ENCODE measurements at places on chromosomes 1 and 21. TPM values are rescaled to one million over a fixed set of nuclear protein-coding genes. Genes with fewer than 3 reads are reported as not detected.

GRCh38 chr21:14632359-14632758 is 86.2 kb upstream of the SAMSN1 start:
- H3K36me3 ChIP-seq, result peaks cover under 1% of the 10 kb centered on the region
- no peak overlapping the region for H3K4me3 ChIP-seq
- peaks cover 16% of the 10 kb centered on the region for H3K4me1 ChIP-seq
- H3K27ac ChIP-seq, result no peak overlapping the region

DNA sequence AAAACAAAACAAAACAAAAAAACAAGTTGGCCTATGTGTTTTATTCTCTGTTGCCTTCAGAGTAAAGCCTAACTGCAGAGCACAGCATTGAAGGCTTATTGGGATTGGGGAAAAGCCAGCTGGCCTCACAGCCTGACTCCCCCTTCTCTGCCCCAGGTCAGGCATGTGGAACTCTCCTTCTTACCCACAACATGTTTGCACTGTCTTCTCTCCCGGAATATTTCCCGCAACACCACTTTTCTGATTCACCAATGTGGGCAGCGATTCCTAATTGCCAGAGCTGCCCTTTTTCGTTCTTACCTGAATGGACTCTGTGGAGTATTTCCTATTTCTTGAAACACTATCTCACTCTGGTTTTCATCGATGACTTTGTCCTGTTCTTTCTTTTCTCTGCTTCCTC is 2.8 kb upstream of the TARBP1 start:
- peaks cover 30% of the 10 kb centered on the region for H3K4me1 ChIP-seq
- DNase-seq, result no peak
- H3K27me3 ChIP-seq, result peaks cover 16% of the 10 kb centered on the region
- H3K36me3 ChIP-seq, result no peaks in the 10 kb centered on the region
- no peak overlapping the region for H3K27ac ChIP-seq
- H3K4me3 ChIP-seq, result no peak overlapping the region

GRCh38 chr1:92927870-92928269 is 33.4 kb downstream of the DIPK1A start:
- no peak overlapping the region for H3K27ac ChIP-seq
- H3K36me3 ChIP-seq, result peaks cover 5% of the 10 kb centered on the region
- DNase-seq, result no peak
- peaks cover 31% of the 10 kb centered on the region for H3K4me1 ChIP-seq

DNA sequence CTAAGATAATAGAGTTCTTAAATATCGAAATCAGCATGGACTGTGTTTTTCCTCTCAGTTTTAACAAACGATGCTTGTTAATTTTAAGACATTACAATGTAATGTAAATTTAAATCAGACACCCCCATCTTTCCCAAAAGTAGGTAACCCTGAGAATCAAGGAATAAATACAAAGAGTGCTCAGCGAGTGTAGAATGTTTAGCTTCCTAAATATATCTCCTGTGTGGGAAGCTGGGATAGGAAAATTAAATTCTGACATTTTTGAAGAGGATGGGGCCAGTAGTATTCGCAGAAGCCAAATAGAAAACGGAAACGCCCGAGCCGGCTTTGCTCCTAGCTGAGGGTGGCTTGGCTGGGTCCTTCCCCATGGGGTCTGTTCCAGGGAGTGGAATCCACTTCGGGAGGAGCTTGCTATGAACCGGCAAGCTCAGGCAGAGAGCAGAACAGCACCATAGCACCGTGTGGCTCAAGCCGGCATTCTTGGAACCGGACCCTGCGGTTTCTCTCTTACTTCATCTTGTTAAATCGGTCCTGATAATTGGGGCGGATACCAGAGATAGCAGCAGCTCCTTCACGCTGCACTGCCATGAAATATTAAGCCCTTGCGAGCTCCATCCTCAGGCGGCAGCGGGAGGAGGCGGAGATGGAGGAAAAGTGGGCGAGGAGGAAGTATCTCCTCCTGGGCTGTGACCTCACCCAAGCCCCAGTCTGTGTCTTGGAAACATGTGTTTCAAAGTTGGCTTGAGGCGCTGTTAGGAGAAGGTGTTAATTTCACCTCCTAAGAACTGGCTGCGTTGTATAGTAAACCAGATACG is 24.9 kb downstream of the MAP3K7CL start:
- no peak for DNase-seq
- no peak overlapping the region for H3K4me3 ChIP-seq
- H3K27me3 ChIP-seq, result peaks cover 2% of the 10 kb centered on the region
- no peaks in the 10 kb centered on the region for H3K4me1 ChIP-seq
- H3K27ac ChIP-seq, result no peak overlapping the region

The ARHGAP30 gene
- 165 TPM for total RNA-seq

The WLS gene
- not detected for total RNA-seq

DNA sequence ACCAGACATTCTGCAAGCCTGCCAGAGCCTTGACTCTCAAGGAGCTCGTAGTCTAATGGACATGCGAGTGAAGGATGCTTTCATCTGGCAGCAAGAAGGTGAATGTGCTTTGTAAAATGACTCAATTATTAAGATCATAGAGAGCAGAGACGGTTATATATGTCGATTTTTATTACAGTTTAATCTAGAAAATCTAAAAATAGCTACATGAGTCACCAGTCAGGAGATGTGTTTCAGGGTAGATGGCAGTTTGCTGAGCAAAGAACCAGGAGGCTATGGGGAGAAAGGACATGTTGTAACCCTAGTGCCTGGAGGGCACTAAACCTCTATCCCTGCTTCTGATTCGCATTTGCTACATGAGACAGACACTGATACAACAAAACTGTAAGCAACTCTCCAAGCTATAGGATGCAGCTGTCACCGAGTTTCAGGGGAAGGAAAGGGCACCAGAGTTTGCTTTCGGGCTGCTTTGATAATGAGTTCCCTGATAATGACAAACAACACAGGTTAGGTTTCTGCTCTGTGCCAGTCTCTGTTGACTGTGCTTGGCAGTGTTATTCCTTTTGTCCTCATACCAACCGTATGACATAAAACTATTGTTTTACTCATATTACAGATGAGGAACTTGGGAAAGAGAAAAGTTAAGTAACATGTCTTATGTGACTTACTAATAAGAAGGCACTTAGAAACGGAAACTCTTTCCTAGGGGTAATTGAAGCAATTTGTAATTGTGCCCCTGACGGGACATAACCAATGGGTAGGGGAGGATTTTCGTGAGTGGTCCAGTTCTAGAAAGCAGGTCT is 43.2 kb downstream of the C1orf198 start:
- DNase-seq, result no peak
- H3K36me3 ChIP-seq, result no peaks in the 10 kb centered on the region
- no peak overlapping the region for H3K4me3 ChIP-seq
- H3K27ac ChIP-seq, result no peak overlapping the region
- H3K27me3 ChIP-seq, result peaks cover 2% of the 10 kb centered on the region

GRCh38 chr1:203645996-203646395 is 19.4 kb downstream of the ATP2B4 start:
- no peak overlapping the region for H3K4me3 ChIP-seq
- no peaks in the 10 kb centered on the region for H3K27me3 ChIP-seq
- peaks cover 60% of the 10 kb centered on the region for H3K4me1 ChIP-seq
- no peak for DNase-seq
- H3K36me3 ChIP-seq, result peaks cover 7% of the 10 kb centered on the region

GRCh38 chr1:11412141-11412540 is 66.8 kb upstream of the DISP3 start:
- no peak overlapping the region for H3K27ac ChIP-seq
- no peaks in the 10 kb centered on the region for H3K36me3 ChIP-seq
- no peaks in the 10 kb centered on the region for H3K27me3 ChIP-seq

- no peaks in the 10 kb centered on the region for H3K4me1 ChIP-seq
- H3K27ac ChIP-seq, result no peak overlapping the region
- no peaks in the 10 kb centered on the region for H3K36me3 ChIP-seq
- peaks cover 38% of the 10 kb centered on the region for H3K27me3 ChIP-seq
- DNase-seq, result no peak
Measured at GRCh38 chr1:22613572-22613918, 22.9 kb upstream of the C1QA start.

The SPATA6 gene
- 2.8 TPM for total RNA-seq

The PRELP gene
- not detected for total RNA-seq

- peak overlapping the region; percentile 79 for H3K27ac ChIP-seq
- no peak for DNase-seq
- peaks cover 74% of the 10 kb centered on the region for H3K4me1 ChIP-seq
- no peaks in the 10 kb centered on the region for H3K27me3 ChIP-seq
- H3K36me3 ChIP-seq, result peaks cover 31% of the 10 kb centered on the region
Measured at GRCh38 chr1:113946678-113947387, 17.7 kb downstream of the HIPK1 start.

The IRF2BP2 gene
- total RNA-seq, result 200 TPM

DNA sequence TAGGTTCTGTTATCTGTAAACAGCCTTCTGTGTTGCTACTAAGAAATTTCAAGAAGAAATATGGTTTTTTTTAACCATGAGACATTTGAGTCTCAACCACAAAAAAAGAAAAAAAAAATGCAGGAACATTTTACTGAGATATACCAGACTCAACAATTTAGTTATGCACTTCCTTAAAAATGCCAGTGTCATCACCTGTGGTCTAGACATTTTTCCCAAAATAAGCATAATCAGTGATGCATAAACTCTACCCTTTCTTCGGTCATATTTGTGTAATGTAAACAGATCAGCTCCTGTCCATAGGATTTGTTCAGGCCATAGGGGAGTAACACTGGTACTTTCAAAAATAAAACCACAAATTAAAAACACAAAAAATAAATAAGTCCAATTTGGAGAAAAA is 122.6 kb upstream of the TNFSF4 start:
- peaks cover 29% of the 10 kb centered on the region for H3K4me1 ChIP-seq
- H3K27ac ChIP-seq, result no peak overlapping the region
- DNase-seq, result no peak
- H3K27me3 ChIP-seq, result no peaks in the 10 kb centered on the region
- no peak overlapping the region for H3K4me3 ChIP-seq

GRCh38 chr1:89037186-89037585 is 14.5 kb upstream of the GBP3 start:
- peaks cover 14% of the 10 kb centered on the region for H3K27me3 ChIP-seq
- peaks cover 54% of the 10 kb centered on the region for H3K4me1 ChIP-seq
- peaks cover 14% of the 10 kb centered on the region for H3K36me3 ChIP-seq

GRCh38 chr1:154533952-154534844 is 24.3 kb downstream of the UBE2Q1 start:
- peak; percentile 15 for DNase-seq
- no peaks in the 10 kb centered on the region for H3K4me1 ChIP-seq
- H3K27me3 ChIP-seq, result peaks cover 2% of the 10 kb centered on the region

DNA sequence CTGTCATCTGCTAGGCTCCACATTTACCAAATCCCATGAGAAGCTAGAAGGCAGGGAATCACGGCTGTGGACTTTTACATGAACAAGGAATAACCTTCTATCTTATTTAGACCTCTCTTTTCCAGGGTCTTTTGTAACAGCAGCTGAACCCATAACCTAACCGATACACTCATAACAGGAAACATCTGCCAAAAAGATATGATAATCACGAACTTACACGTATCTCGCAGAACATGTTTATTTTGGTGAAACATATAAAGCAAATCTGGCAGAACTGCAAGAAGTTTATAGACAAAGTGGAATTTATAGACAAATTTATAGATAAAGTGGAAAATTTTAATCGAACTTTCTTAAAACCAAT is 20.4 kb downstream of the TINAGL1 start:
- H3K27me3 ChIP-seq, result peaks cover 11% of the 10 kb centered on the region
- H3K4me3 ChIP-seq, result no peak overlapping the region
- no peaks in the 10 kb centered on the region for H3K4me1 ChIP-seq
- DNase-seq, result no peak

DNA sequence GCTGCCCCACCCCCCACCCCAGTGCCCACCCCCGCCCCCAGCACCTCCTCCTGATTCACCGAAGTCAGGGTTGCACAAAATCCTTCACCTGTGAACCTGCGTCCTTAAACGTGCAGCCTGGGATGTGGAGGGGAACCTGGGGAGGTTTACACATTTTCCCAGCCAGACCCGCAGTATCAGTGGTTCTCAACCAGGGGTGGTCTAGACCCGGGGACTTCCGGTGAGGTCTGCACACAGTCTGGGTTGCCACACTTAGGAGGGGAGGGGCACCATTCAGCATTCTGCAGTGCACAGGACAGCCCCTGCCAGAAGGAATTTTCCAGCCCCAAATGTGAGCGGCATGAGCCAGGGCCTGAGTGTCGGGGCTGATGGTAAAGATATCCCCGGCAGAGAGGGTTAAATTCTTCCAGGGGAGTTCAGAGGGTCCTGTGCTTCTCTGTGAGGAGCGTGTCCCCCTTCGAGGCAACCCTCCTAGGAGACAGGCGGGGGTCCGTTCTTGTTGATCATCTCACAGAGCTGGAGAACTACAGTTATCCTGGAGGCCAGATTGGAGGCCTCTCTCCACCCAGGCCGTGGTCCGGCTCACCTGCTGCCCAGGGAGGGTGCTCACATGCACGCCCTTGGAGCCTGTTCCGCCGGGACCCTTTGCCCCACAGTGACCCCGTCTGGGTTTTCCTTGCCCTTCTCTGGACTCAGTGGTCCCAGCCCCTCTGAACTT is 113.6 kb downstream of the SIK1 start:
- no peaks in the 10 kb centered on the region for H3K36me3 ChIP-seq
- H3K4me1 ChIP-seq, result no peaks in the 10 kb centered on the region
- no peak overlapping the region for H3K4me3 ChIP-seq
- H3K27ac ChIP-seq, result no peak overlapping the region

DNA sequence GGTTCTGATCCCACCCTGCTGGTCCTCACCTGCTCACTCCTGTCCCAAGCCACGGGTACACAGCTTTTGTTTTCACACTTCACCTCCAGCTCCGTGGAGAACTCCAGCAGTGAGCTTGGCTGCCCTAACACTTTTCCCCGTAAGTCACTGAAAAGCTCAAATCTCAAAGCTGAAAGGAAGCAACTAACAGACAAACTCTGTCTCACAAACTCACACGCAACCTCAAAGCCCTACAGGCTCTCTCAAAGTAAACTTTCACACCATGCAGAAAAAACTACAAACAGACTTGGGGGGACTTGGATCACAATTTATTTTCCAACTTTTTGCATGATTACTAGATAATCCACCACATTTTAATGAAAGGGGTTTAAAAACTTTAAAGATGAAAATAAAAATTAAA is 88.3 kb downstream of the AK5 start:
- peaks cover 24% of the 10 kb centered on the region for H3K4me1 ChIP-seq
- DNase-seq, result no peak
- no peak overlapping the region for H3K4me3 ChIP-seq
- peak overlapping the region; percentile 60 for H3K27ac ChIP-seq

DNA sequence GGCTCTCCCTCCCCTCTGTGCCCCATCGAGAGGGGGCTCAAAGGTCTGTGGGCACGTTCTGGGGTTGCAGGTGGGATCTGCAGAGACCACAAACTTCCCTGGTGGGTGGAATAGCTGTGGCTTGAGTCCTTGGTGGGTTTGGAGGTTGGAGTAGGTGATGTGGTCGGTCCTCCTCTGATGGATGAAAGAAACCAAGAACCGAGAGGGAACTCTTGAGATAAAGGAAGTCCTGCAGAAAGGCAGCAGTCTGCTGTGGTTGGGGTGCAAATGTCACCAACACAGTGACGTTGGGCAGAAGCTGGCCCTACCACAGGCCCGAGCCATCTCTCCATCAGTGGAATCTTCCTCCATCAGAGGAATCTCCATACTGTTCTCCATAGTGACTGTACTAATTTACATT is 171.8 kb downstream of the FCRL5 start:
- H3K27me3 ChIP-seq, result peaks cover 19% of the 10 kb centered on the region
- H3K36me3 ChIP-seq, result no peaks in the 10 kb centered on the region
- no peak overlapping the region for H3K4me3 ChIP-seq
- DNase-seq, result no peak
- H3K27ac ChIP-seq, result no peak overlapping the region
- H3K4me1 ChIP-seq, result no peaks in the 10 kb centered on the region
